ENCODE measurements at places on chromosomes 1 and 21.

DNA sequence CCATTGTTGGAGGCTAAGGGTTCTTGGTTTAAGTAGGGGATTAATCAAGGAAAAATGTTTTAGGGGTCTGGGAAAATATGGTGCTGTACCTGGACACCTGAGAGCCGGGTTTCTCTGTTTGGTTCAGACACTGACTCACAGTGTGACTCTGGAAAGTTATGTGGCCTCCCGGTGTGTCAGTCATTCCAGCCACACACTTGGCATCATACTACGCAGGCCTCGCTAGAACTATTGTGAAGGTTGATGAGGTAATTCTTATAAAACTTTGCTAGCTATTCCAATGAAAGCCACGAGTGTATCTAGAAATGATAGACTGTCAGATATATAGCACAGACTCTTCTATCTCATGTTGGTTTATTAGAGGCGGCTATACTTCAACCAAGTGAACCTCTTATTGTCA is 4.8 kb upstream of the CAMSAP2 start:
- DNase-seq: no peak

DNA sequence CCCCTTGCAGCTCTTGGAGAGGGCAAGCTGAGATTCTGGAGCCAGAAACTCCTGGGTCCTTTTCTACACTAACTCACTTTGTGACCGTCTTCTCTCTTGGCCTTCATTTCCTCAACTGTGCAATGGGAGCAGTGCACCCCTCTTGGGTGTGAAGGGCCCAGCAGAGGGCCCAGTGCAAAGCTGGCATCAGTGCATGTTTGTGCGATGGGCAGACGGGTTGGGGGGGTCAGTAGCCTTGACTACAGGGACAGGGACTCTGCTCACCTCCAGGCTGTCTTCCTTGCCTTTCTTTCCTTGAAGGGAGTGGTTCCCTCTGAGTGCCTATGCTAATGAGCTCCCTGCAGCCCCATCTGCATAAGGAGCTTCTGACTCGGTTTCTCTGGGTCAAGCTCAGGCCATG is 51.0 kb downstream of the EDN2 start:
- DNase-seq: no peak

GRCh38 chr1:36658838-36659237 is 176.1 kb upstream of the CSF3R start:
- no peak for DNase-seq

GRCh38 chr1:36377791-36378492 is 7.8 kb downstream of the STK40 start:
- DNase-seq: peak; percentile 24

DNA sequence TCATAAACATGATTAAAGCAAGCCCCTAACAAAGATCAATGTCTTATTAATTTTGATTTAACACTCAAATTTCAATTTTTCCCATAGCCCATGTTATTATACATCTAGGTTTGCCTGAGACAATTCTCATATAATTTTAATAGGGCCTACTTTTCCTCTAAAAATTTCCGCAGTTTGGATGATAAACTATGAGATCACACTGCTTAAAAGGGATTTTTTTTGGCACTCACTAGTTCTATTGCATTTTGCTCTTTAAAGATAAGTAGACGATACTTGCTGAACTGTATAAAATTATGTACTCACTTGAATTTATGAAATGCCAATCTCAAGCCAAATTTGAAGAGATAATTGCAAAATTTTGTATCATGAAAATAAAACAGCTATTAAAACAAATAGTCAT is 480.4 kb upstream of the ZRANB2 start:
- DNase-seq: no peak

GRCh38 chr1:17591814-17592430 is 52.4 kb downstream of the ARHGEF10L start:
- DNase-seq: no peak

DNA sequence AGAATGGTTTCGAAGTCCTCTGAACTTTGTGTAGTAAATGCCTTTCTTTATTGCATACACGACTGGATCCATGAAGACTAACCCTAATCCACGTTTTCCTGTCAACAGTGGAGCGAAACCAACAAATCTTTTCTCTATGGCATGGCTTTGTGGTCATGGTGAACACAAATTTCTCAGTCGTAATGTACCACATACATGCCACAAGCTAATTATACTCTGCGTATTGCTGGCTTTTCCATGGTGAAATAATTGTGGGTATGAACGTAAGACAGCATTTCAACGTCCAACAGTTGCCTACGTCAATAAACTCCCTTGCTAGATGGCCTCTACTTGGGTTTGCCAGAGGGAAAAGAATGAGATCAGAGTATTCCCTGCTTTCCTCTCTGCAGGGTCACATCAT is 27.5 kb downstream of the INTS7 start:
- no peak for DNase-seq

GRCh38 chr1:64691626-64692025 is 53.2 kb upstream of the RAVER2 start:
- DNase-seq: no peak

- DNase-seq: peak; percentile 46
Measured at GRCh38 chr1:22275626-22276395, 132.9 kb upstream of the WNT4 start.

DNA sequence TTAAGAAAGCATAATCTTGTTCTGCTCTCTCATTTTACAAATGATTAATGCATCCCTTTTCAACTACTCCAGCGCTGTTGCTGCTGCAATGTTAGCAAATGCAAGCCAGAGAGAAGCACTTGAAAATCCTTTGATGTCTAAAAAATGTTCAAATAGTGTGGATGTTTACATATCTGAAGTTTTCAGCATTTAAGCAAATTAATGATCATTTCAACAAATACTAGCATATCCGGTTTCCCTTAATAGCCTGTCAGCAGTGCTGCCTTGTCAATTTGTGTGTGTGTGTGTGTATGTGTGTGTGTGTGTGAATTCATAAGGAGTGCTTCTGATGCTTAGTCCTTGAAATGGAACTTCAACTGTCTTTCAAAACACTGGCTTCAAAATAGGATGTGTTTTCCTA is 48.1 kb upstream of the WNT2B start:
- DNase-seq: no peak

- no peak for DNase-seq
Measured at GRCh38 chr1:115506924-115507589, 134.7 kb upstream of the VANGL1 start.

GRCh38 chr1:47780469-47780995 is 216.7 kb downstream of the TRABD2B start:
- no peak for DNase-seq

DNA sequence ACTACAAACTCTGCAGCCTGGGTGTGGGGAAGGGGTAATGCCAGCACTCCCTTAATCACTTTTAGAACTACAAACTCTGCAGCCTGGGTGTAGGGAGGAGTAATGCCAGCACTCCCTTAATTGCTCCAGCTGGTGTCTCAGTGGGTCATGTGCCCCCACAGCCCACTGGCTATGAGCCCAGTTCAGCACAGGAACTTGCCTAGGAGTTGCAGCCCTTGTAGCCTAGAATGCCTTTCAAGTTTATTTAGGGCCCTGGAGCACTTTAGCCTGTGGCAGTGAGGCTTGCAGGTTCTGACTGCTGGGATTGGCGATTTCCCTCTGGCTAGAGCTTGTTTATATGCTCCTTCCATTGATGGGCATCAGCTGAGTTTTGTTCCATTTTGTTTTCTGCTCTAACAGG is 17.1 kb downstream of the VN1R5 start:
- no peak for DNase-seq

- no peak for DNase-seq
Measured at GRCh38 chr1:229253151-229253974, 17.5 kb upstream of the RAB4A start.

Data from natural killer cell (primary cell).